ENCODE measurements at places on chromosomes 12 and 14.

- no peak for DNase-seq
Measured at GRCh38 chr14:105061428-105062047, 3.7 kb downstream of the GPR132 start.

GRCh38 chr14:64605926-64606685 lies 56.3 kb downstream of the PPP1R36 start:
- no peak for DNase-seq

DNA sequence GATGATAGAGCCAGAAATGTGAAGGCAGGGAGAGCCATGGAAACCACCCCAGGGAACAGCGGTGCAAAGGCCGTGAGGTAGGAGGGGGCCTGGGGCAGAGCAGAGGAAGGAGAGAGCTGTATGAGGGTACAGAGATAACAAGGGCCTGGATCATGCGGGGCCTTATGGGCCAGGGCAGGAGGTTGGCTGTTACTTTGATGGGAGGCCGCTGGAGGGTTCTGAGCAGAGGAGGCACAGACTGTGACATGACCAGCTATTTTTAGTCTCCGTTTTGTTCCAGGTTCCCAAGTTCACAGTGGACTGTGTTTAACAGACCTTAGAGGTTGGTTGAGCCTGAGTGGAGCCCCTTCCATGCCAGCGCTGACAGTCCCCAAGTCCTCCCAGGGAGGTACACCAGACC lies 118.6 kb downstream of the GCH1 start:
- DNase-seq: no peak

GRCh38 chr12:8780389-8780788 lies 42.0 kb upstream of the A2ML1 start:
- no peak for DNase-seq

DNA sequence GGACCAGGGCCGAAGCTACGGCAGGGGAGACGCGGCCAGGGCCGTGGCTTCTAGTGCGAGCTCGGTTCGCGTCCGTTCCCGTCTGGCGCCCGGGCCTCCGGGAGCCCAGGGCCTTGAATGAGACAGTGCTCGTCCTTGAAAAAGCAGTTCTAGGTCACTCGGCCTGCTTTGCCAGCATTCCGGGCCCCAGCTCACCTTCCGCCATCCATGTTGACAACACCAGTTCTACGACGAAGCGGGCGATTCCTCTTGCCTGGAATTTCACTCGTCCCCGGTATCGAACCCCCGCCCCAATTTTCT lies 4.5 kb downstream of the OR10AD1 start:
- DNase-seq: no peak

GRCh38 chr14:39293629-39294028 lies 59.9 kb downstream of the MIA2 start:
- DNase-seq: no peak

- DNase-seq: no peak
Measured at GRCh38 chr12:111181143-111181726, 187.7 kb downstream of the PHETA1 start.

DNA sequence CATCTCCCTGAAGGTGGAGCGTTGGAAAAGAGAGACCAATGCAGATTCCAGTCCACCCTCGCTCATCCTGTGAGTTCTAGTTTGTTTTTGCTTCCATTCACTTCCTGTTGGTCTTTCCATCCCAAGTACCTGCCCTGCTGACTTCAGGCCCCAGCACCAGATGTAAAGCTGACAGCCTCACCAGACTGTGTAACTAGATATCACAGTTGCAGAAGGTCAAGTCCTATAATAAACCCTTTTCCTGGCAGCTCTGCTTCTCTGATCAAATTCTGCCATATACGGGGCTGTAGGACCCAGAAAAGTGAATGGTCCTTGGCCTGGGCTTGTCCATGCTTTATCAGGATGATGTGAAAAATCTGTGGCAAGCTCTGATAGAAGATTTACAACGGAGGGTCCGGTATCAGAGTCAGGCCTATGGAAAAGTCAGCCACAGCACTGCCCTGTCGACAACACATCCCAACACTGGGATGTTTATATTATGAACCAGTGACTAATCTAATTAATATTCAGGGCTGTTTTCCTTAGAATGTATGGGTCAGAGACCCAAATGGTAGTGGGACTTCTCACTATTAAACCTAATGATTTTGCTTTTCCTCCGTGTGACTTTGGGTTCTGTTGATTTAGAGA lies 42.1 kb downstream of the CCDC175 start:
- DNase-seq: no peak

DNA sequence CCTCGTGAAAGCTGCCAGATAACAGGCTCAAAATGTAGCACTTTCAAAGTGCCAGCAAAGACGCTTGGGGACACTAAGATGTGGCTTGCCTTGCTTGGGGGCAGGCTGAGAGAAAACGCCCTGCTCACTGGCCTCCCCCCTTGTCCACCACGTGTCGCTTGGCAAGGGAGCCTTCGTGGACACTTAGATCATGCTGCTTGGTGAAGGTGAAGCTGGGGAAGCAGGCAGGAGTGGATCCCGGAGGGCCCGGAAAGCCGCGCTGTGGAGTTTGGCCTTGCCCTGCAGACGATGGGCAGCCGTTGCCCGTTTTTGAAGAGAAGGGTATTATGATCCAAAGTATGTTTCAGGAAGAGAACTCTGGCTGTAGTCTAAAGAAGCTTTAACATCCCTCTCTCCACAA lies 53.4 kb upstream of the BDKRB2 start:
- DNase-seq: no peak

GRCh38 chr12:94254270-94254669 lies 105.9 kb downstream of the PLXNC1 start:
- no peak for DNase-seq

- DNase-seq: no peak
Measured at GRCh38 chr12:29147731-29148595, 1.1 kb upstream of the FAR2 start.

DNA sequence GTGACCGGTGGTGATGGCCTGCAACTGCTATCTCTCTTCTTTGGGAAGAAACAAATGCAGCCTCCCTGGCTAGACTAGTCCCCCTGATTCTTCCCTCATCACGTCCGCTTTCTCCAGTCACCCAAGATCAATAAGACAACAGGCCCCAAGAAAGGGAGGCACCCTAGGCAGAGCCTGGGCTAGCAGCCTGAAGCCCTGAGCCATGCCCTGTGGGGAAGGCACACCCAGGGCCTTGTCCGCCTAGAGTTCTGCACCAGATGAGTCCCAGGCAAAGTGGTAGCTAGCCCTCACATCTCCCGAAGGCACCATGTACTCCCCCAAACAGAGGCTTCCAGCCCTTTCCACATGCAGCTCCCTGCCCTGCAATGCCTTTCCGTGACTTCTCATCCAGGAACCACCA lies 35.1 kb downstream of the CAMKK2 start:
- no peak for DNase-seq

DNA sequence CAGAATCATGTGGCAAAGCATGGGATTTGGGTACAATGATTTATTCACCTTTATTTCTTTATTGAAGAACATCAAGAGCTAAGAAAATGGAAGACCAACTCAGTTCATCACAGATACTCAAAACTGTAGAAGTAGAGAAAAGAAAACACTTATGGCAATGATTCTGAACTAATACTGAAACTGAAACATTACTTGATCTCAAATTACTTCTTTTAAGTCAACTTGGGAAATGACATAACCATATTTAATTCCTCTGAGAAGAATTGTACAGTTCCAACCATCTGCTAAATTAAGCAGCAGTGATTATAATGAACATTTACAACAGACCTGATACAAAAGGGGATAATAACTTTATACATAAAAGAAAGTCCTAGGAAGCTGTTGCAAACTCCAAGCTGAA lies 466.5 kb downstream of the TMTC2 start:
- DNase-seq: no peak

DNA sequence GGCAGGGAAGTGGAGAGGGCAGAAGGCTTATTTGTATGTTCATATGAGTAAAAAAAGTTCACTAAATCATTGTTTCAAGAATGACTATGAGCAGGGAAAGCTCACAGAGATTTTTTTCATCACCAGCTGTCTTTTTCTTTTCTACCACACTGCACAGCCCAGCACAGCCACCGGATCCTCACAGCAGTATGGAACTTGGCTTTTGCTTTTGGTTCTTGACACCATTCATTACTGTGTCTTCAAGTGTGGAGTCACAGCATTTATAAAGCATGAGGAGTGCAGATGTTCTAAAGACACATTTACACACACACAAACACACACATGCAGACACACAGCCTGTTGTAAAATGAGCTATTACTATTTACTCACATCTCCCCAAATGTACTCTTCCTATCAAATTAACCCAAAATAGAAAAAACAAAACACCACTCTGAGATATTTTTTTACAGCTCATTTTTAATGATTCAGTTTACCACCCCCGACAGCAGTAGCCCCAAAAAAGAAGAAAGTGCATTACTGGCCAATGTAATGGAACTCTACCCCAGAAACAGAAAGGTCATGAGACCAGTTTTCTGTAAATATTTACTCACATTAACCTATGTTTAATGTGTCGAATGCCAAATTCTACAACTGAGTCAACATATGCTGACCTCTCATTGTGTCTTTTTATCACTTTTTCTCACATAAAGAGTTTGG lies 60.5 kb downstream of the BTG1 start:
- DNase-seq: no peak

DNA sequence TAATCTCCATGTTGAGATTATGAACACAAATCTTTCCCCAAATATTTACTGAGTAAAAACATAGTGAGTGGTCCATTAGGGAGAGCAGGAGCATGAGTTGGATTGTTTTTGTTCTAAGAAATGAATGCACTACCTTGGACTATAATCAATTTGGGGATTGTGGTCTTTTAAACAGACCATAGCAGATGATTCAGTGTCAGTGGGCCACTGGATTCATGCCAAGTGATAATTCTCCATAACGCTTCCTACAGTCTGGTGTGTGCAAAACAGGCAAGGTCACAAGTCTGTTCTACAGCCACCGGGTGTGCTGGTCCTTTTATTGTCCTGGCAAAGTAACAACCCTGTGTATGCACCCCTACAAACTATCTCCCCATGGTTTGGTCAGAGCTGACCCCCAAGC lies 266.3 kb downstream of the APAF1 start:
- no peak for DNase-seq

GRCh38 chr12:1844661-1845409 lies 24.5 kb downstream of the LRTM2 start:
- DNase-seq: no peak

GRCh38 chr14:74645756-74646470 lies 33.9 kb upstream of the LTBP2 start:
- DNase-seq: no peak

DNA sequence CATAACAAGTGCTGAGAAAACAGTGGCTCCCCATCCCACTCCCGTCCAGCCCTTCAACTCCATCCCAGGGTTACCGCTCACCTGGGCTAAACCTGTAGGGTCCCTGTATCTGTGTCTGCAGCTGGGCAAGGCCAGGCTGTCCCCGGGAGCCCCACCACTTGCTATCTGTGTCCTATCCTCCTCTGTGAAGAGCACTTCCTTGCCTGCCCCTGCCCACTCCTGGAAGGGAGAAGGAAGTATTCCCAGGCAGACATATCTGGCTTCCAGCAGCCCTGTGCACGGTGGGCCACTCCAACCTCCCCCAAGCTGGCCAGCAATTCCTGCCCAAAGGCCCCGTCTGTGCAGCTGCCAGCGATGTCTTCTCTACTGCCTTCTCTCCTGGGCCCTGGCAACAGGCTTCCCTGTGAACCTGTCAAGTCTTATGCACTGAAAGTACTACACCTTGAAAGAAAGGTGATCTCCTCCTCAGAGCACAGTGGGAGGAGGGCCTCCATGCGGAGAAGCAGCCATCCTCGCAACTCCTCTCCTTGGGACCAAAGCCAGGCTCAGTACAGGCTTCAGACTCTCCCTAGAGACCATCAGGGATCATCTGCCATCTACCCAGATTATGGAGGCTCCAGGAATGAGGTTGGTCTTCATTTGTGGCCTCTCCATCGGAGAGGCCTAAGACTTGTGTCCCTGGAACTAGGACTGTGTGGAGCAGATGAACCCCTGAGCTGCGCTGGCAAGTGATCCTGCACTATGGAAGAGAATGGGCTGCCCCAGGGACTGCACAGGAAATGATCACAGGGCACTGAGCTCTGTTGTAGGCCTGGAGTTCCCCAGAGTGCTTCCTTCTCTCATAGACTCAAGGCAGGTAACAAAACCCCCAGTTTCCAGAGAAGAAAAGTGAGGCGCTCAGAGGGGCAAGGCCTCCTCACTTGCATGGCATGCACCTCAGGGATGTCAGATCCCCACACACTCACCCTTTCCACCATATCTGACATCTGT lies 663.6 kb downstream of the BCL11B start:
- DNase-seq: no peak

- DNase-seq: no peak
Measured at GRCh38 chr14:89207925-89208328, 209.1 kb downstream of the FOXN3 start.

DNA sequence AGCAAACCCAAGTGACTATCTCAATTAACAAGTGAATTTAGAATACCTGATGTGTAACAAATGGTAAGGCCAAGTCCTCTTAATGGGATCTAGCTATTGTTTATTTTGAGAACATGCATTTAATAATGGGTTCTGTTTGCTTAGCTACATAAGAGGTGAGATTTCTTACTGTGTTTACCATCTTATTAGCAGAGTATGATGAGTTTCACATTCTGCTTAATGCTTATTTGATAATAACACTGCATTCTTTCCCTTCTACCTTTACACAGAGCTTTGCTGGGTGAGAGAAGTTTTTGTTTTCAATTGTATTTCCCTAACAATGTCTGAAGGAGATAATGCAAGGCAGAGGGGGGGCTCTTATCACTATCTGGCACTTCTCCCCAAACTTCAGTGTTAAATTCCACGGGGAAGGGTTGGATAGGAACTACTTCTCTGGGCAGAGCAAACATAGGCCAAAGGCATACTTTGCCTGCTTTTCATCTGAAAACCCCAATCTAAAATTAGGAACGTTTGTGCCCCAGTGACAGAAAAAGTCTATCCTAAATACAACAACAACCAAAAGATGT lies 129.0 kb upstream of the ATXN7L3B start:
- DNase-seq: no peak

GRCh38 chr14:30706704-30707103 lies 84.6 kb downstream of the SCFD1 start:
- DNase-seq: no peak

DNA sequence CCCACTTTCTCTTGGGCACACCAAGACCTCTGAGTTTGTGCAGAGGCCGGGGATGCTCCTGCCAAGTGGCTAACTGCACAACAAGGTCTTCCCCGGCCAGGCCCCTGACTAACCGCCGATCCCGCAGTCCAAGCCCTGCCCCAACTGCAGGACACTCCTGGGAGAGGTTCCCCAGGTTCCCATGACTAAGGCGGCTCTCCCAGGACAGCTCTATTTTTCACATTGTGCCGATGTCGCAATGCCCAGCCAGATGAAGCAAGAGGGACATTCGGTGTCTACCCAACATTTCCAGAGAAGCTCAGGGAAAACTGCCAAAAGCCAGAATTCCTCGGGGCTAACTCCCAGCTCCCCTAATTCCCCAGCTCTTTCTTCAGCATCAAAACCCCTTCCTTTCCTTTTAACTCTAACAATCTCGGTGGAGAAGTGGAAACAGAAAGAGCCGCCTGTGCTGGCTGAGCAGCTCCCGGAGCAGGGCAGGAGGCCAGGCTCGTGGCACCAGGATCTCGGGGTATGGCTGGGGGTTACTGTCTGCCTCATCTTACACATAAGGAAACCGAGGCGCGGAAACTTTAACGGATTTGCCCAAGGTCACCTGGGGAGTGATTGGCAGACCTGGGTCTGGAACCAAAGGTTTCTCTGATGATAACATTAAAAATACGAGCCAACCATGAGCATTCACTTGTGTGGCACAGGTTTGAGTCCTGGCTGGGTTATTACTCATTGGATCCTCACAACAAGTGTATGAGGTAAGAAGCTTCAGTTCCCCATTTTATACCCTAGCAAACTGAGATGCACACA lies 318.2 kb downstream of the BCL11B start:
- no peak for DNase-seq

All from stimulated activated CD4-positive, alpha-beta T cell treated with anti-CD3 and anti-CD28 coated beads, Interleukin-1b, Interleukin-23, amount 100 ng/mL, for 1 hour (primary cell).